AML-193 (cell line): ENCODE measurements at places on chromosomes 2 and 18.

GRCh38 chr2:67281101-67281500 is 116.0 kb upstream of the ETAA1 start:
- no peak for DNase-seq

GRCh38 chr2:63064197-63064596 is 13.6 kb downstream of the OTX1 start:
- no peak for DNase-seq

GRCh38 chr2:73256618-73256922 is 22.5 kb downstream of the CCT7 start:
- DNase-seq: no peak

GRCh38 chr2:30930716-30931115 is 123.5 kb upstream of the CAPN13 start:
- DNase-seq: no peak

- DNase-seq: no peak
These were observed 5.1 kb downstream of the TIMM21 start for GRCh38 chr18:74153377-74153776.

DNA sequence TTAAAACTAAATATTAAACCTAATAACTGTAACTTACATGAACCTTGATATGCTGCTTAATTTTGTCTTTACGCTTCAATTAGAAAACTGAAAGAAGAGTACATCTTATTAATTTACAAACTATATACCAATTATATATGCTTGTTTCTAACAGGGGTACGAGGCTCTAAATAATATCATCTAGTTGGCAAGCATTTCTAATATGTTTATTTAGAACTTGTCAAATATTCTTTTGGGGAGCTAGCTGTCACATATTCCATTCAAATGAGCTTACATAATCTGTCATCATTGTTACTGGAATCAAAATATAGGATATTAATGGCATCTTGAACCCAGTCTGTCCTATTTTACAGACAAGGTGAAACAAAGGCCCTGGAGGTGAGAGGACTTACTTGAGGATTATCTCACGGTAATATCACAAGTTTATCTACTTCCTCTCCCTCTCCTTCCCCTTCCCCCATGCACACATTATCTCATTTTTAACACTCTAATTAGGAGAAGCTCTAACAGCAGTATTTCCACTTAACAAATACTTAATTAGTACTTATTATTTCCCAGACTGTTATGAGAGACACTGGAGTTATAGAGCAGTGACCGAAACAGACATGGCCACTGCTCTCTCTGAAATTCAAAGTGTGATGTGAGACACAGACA is 3.5 kb downstream of the PRKD3 start:
- DNase-seq: no peak

- no peak for DNase-seq
These were observed 178.7 kb downstream of the LCLAT1 start for GRCh38 chr2:30625701-30626100.

DNA sequence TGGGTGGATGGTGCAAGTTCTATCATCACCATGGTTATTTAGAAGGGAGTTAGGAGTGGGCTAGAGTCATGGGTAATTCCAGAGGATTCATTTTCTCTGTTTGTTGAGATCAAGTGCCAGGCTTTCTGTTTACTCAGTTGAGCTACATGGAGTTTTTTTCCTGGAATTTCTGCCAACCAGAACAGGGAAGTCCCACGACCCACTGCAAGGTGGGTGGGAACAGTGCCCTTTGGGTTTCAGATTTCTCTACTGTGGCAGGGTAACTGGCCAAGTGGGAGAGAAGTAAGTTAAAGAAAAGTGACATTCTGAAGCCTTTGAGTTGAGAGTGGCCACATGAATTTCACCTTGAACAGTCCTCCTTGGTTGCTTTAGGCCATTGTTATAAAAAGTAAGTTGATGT is 138.9 kb downstream of the SLC39A10 start:
- no peak for DNase-seq

GRCh38 chr2:143725400-143725799 is 596.2 kb downstream of the ARHGAP15 start:
- no peak for DNase-seq

- no peak for DNase-seq
These were observed 4.6 kb downstream of the NEURL3 start for GRCh38 chr2:96500385-96501066.

DNA sequence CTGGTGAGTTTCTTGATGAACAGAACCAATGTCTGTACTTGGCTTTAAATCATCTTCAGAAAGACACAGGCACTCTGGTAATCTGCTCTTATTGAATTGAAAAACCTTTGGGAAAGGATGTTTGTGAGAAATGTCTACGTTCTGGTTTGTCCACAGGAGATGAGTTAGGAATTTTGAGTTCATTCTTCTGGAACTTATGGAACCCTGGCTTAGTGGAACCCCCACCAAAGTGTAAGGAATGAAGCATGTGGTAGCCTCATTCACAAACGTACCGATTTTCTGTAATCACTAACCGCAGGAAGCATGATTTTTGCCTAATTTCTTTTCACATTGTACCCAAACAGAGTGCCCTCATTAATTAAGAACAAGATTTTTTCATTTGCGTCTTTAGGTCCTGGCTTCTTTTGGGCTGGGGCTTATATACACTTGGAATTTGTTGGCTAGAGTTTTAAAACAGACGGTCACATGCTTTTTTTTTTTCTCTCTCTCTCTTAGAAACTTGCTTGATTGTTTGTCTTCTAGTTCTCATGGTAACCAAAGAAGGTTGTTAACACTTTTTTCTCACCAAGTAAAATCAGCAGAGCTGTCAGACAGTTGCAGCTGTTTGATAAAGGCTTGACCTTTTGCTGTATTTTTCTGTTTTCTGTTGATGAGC is 314.1 kb upstream of the THUMPD2 start:
- no peak for DNase-seq

DNA sequence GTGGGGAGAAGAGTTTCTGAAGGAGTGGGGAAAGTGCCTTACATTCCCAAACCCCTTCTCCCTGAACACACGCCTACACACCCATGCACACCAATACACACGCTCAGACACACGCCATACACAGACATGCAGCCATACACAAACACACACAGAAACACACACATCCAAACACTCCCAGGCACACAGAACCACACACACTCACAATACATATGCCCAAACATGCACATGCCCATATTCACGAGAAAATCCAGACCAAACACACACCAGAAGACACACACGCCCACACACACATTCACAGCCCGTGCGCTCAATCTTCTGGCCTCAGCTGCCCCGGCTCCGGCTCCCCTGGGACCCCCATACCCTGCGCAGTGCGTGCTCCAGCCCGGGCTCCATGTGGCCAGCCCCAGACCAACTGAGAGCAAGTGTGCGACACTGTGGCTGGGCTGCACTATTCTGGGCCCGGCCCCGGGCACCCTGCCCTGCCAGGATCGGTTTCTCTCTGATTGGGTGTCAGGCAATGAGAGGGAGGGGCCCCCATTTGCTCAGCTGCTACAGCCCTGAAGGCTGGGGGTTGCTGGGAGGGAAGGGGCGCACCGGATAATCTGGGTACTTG is at the start of gene PRKAG3:
TSS of gene PRKAG3 (minus strand) at position 426 of the 613 bp plus-strand sequence.
- DNase-seq: no peak

GRCh38 chr2:34997779-34998178 is 1357.8 kb upstream of the CRIM1 start:
- DNase-seq: no peak

DNA sequence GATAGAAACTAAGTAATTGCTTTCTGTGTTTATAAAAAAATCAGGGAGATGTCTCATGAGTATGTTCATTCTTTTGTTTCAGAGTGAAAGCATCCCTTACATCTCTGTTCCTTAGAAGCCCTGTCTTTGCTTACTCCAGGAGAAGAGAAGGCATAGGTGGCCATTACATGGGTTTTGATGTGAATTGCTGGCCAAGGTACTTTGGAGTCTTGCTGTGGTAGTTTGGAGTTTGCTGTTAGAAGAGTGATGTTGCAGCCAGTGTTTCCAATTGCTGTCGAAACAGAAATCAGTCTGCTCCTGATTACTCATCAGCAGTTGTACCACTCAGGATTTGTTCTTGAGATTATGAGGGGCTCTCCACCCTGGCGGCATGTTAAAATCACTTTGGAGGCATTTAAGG is 97.8 kb upstream of the KLHL14 start:
- DNase-seq: no peak

GRCh38 chr2:70551167-70551566 is 2.5 kb downstream of the TGFA start:
- DNase-seq: no peak

DNA sequence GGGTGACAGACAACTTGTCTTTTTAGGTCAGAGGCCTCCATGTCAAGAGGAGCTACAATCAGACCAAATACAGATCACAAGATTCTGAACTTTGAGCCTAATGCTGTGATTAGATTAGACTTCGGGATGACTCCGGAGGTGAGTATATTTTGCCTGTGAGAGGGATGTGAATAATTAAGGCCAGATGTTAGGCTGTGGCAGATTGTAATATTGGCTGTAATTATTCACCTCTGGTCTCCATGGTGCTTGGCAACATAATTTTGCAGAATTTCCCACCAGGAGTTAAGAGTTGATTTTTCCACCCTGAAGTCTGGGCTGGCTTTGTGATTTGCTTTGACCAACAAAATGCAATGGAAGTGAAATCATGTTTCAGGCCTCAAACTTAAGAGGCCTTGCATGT is 108.2 kb upstream of the CWC22 start:
- no peak for DNase-seq

DNA sequence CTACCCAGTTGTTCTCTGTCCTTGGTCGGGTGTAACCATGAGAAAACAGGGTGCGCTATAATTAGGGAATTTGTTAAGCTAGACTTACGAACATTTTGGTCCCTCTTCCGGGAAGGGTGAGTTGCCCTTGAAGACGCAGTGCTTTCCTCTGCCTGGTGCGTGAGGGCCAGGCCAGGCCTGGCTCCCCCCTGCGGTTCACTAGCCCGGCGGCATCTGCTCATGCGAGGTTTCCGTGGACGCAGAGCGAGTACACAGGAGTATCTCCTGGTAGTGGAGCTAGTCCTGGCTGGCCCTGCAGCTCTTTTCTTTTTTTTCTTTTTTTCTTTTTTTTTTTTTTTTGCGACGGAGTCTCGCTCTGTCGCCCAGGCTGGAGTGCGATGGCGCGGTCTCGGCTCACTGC is 148.8 kb downstream of the PTGR3 start:
- no peak for DNase-seq

DNA sequence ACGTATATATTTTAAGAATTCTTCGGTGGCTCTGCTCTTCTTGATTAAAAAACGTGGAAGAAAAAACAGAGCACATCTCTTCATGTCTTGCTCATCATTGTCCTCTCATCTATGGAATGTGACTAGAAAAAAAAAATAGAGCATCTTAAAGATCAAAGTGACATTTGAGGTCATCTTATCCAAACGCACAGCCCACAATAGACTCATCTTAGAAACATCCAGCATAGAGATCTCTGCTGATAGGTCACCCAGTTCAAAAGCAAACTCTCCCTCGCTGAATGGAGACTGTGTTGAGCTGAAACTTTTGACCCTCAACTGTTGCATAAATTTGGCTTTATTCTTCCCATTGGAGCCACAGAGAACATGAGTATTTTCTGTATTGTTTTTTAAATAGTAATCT is 65.2 kb downstream of the CMPK2 start:
- DNase-seq: no peak

DNA sequence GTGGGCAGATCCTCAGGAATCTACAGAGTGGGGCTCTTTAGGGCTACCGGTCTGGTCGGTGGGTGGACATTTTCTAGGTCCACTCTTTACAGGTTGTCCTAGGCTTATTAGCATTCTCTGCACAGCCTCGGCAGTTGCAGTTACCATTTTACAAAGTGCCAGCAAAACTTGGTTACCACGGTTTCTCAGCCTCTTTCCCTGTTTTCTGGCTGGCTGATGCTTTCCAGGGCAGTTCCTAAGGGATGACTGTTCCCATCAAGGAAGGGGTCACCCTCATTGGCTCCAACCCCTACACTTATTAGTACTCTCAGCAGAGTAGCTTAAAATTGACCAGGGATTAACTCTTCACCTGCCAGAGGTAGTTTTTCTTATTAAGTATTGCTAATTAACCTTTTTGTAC is 2.0 kb upstream of the AQP4 start:
- no peak for DNase-seq

DNA sequence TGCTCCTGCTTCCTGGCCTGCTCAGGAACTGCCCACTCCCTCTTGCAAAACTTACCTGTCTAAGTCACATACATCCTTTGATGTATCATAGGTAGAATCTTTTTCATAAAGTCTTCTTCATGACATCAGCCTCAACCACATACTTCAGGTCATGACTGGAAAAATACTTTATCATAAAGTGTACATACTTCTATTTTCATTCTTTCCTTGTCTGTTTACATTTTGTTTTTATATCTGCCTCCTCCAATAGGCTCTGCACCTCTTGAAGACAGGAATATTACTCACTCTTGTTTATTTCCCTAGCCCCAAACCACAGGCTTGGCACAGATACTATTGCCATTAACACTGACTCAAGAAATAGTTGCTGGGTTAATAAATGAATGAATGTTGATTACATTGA is 43.6 kb upstream of the ZNF804A start:
- DNase-seq: no peak
